ENCODE measurements at places on chromosomes 12 and 14.
A peak's percentile ranks its signal among the peaks of the same experiment; 100 is the strongest.

DNA sequence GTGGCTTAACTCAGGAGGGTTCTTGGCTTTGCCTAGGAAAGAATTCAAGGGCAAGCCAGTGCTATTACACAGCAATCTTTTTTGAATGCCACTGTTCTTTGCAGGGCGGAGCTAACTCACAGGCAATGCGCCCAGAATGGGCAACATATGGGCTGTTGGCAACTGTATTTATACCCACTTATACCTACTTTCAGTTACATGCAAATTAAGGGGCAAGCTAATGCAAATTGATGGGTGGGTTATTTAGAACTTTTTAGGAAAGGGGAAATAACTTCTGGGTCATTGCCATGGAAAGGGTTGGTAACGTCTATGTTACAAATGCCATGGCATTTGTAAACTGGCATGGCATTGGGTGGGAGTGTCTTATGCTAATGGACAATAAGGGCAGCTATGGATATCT lies 85.4 kb downstream of the C12orf50 start:
- no peak for DNase-seq

DNA sequence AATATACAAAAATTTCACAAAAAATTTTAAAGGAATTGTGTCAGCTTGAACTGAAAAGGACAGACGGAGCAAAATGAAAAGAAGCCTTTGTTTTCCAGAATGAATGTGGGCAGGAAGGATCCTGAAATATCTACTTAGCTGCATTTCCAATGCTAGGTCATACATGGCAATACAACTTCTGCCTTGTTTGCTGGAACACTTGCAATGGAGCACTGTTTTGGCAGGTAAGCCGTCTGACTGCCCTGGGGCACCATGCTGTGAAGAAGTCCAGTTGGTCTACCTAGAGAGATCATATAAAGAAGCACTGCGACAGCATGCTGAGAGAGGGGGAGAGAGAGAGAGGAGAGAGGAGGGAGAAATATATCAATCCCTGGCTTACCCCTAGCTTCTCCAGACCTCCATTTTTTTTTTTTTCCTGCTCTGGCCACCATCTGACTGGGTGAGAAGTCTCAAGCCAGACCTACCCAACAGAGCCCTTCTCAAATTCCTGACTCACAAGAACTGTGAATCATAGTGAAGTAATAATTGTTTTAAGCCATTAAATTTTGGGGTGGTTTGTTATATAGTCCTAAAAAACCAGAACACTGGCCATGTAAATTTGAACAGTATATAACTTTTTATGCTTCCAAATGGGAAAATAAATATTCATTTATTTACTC lies 97.1 kb upstream of the PRICKLE1 start:
- no peak for DNase-seq

- no peak for DNase-seq
Observed at GRCh38 chr12:68113644-68114043, 45.9 kb downstream of the IFNG start.

GRCh38 chr12:22541496-22542155 lies 2.7 kb downstream of the C2CD5 start:
- DNase-seq, result no peak

- no peak for DNase-seq
Observed at GRCh38 chr12:14611640-14612203, 44.0 kb upstream of the PLBD1 start.

DNA sequence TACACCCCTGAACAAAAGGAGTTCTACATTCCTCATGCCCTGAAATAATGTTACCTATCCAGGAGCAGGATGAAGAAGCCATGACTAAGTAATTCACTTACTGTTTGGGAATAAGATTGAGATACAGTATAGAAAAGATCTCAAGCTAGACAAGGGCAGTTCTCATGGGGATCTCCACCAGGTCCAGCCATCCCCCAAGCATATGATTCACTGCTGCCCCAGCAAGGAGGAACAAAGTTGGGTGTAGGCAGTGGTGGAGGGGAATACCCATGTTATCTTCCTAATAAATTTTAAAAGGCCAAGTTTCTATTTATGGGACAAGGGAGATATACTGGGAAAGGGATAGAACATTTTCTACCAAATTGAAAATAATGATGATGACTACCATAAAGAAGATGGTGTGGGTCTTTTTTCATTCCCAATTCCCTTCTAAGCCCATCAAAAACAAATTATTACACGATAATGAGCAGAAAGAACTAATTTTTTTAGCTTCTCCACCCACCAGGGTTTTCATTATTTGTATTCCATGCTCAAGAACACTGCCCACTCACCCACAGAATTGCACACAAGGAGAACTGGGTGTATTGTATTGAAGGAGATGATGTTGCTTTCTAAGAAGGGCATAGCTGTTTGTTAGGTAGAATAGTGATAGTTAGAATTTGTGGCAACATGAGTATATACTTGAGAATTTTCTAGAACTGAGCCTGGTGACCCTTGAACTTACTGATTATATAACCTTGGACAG lies 204.6 kb downstream of the BTG1 start:
- no peak for DNase-seq

GRCh38 chr12:62660756-62661155 lies 194.1 kb downstream of the MON2 start:
- no peak for DNase-seq

- no peak for DNase-seq
Observed at GRCh38 chr12:76670776-76671175, 93.1 kb upstream of the ZDHHC17 start.

- DNase-seq, result no peak
Observed at GRCh38 chr14:51023964-51024363, 70.9 kb downstream of the TRIM9 start.

DNA sequence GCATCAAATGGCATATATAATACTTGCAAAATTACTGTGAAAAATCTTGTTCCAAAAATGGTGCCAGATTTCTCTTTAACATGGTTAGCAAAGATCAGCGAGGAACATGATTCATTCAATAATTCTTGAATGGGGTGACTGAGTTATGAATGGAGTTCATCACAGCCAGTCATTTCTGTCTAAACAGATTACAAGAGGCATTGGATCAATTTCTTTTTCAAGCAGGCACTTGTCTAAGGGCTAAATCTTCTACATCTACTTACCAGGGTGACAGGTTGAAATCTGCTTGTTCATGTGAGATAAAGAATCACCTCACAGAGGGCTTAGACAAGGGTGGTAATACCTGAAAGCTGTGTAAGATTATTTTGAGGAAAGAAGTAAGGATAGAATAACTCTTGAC lies 247.7 kb downstream of the ATP23 start:
- DNase-seq, result no peak

DNA sequence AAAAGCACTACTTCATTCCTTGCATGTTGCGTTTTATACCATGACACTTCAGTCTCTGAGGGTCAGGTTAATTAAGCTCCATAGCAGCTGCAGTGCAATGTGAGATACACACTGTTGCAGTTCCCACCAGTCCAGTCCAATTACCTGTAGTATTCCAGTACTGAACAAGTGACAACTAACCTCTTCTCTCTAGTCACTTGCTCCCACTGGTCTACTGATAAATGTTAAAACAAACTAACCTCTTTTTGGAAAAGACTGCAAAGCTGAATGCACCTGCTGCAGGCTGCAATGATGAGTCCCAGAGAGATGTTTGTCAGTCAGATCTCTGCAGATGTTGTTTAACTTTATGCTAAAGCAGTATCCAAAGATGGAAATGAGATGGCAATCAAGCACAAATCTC lies 7.9 kb downstream of the NOVA1 start:
- no peak for DNase-seq

- DNase-seq, result no peak
Observed at GRCh38 chr12:9509464-9510161, 98.1 kb downstream of the KLRB1 start.

GRCh38 chr12:11876307-11876706 lies 194.4 kb upstream of the BCL2L14 start:
- DNase-seq, result no peak

DNA sequence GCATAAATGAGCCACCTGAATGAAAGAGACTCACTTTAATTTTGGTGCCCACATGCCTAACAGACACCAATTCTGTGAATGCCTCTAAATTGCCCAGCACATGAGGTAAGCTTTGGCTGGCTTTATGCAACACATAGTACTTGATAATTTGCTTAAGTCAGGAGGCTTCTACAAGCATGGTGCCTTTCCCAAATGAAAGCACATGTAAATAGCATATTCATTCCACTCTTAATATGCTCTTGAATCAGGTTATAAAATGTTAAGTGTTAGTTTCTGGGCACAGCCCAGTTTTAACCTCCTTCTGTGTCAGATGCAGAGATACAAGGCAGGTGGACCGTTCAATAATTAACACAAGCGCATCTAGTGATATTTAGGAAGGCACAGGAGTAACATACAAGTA lies 15.6 kb downstream of the TMCC3 start:
- no peak for DNase-seq

- peak; percentile 63 for DNase-seq
Observed at GRCh38 chr12:14394317-14395073, 29.0 kb downstream of the ATF7IP start.

GRCh38 chr12:17928708-17929366 lies 161.2 kb downstream of the RERGL start:
- DNase-seq, result no peak

GRCh38 chr12:25725931-25726330 lies 172.8 kb upstream of the LMNTD1 start:
- DNase-seq, result no peak

DNA sequence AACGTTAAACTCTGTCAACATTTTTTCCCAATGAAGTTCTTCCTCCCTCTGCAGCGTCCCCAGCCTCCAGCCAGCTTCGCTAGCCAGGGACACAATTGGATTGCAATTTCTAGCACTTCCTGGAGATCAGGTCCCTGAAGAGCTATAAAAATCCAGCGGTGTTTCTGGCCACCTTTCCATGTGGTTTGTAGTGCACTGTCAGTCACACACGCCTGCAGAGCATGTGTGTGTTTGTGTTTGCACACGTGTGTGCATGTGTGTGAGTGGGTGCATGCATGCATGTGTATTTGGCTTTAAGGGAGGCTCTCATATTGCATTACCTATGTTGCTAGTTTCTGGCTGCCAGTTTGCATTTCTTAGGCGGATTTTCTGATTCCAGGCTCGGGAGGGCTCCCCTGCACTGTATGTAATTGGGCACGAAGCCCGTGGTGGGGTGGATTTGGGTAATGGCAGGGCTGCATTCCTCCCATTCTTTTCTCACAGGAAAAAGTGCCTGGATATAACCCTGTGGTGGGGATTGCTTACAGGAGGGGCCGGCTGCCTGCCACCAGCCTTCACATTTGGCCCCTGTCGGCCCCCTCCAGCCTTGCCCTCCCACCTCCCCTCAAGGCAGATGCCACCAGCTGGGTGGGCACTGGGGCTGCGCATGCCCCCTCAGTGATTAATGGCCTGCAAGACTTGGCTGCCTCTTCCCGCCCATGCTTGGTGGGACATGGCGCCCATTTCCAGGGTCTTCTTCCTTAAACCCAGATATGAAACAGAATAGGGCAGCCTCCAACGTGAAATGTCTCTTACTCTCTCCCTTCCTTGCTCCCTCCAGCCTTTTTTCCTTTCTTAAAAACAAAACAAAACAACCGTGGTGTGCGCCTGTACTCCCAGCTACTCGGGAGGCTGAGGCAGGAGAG lies 74.0 kb downstream of the TSPAN9 start:
- DNase-seq, result no peak

DNA sequence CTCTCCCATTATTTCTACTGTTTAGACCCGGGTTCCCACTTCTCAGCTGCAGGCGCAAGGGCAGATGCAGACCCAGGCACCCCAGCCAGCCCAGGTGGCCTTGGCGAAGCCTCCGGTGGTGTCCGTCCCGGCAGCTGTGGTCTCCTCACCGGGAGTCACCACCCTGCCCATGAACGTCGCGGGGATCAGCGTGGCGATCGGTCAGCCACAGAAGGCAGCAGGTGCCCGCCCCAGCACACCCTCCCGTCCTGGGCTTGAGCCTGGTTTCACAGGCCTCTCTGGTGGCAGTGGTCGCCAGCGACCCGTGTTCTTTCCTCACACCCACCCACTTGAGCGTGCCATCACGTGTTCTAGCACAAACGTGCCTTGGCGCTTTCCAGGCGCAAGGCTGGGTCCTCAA lies 77.4 kb downstream of the DDX51 start:
- DNase-seq, result no peak

- no peak for DNase-seq
Observed at GRCh38 chr12:53211476-53212381, 4.7 kb upstream of the ITGB7 start.

GRCh38 chr12:52434081-52434733 lies at the start of gene KRT75:
TSS of gene KRT75 (minus strand) at chr12:52434371. CDS start at chr12:52434304, 67 bp downstream.
- no peak for DNase-seq

- no peak for DNase-seq
Observed at GRCh38 chr12:4153343-4153892, 120.1 kb upstream of the CCND2 start.

DNA sequence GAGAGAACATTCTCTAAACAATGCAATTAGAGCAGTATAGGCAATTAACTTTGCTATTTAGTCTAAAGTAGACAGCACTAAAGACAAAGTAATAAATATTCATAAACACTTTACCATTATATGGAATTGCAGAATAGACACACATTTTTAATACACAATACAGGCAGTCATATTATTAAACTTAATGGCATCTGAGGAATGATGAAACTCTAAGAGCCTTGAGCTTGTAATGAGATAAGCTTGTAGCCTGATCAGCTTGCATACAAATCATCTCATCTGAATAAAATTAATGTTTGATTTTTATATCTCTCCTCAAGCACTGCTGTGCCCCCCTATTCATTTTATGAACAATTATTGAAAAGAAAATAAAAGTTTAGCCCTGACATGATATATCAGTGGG lies 107.6 kb downstream of the MGAT4C start:
- DNase-seq, result no peak

DNA sequence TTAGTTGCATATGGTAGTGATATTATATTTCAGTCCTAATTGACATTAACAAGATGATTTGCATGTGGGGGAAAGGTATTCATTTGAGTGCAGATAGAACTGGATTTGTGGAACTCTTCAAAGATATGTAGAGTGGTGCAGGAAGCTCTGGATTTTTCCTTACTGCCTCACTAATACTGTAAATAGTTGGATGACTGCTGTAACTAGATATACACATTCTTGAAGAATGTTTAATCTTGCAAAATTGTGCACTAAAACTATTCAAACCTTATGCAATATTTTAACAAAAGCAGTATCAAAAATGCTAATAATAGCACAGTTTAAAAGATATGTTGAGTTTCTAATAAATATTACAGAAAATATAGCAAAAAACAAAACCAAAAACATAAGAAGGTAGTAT lies 43.1 kb upstream of the ATF7IP start:
- no peak for DNase-seq

GRCh38 chr12:42010715-42011114 lies 134.0 kb downstream of the GXYLT1 start:
- DNase-seq, result no peak

GRCh38 chr14:38238878-38239277 lies 17.0 kb downstream of the CLEC14A start:
- no peak for DNase-seq

GRCh38 chr12:29750131-29750927 lies 33.4 kb downstream of the TMTC1 start:
- DNase-seq, result no peak

DNA sequence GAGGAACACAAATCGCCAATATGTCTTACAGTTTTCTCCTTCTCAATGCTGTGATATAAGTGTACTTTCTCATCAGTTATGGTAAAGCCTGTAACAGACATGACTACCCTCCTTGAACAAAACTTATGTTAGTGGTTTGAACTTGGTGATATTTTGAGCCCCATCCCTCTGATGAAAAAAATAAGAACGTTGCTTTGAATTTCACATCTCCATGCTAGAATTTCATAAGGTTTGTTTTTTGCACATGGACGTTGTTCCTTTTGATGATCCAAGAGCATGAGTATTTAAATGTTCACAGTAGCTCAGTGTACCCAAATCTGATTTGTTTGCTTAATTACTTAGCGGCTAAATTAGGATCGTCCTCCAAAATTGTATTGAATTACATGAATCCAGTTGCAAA lies at the start of gene SLC15A5:
Gene SLC15A5, minus strand, starts transcription at position 101 of the 400 bp plus-strand sequence. Its CDS starts 0 bp downstream, at position 101.
- no peak for DNase-seq

- no peak for DNase-seq
Observed at GRCh38 chr12:59396519-59396918, 199.3 kb upstream of the SLC16A7 start.
